ENCODE measurements at places on chromosomes 7 and 10.

- no peak for DNase-seq
These were observed 31.8 kb downstream of the CALML3 start for GRCh38 chr10:5556576-5556975.

- DNase-seq = no peak
These were observed 388.7 kb upstream of the VSTM2A start for GRCh38 chr7:54153462-54153861.

GRCh38 chr7:92797693-92798092 is 38.7 kb downstream of the CDK6 start:
- no peak for DNase-seq

GRCh38 chr10:124250506-124250905 is 157.1 kb upstream of the CHST15 start:
- no peak for DNase-seq

GRCh38 chr10:83078645-83079044 is 1060.7 kb upstream of the GHITM start:
- no peak for DNase-seq

DNA sequence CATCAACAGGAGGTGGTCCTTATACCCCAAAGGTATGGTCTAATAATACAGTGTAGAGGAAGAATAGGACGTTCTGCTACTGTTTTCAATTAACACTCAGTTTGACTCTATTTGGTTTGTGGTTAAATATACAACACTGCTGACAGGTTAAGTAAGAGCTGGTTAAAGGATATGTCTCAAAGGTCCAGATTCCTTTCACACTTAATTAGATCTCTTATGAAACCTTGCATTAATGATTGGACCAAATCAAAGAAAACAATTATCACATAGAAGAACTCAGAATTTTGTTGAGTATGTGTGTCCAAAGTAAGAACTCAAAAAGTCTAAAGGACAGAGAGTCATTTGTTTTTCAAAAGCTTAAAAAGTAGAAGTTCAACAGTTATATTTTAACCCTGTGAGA is 18.0 kb downstream of the MRLN start:
- DNase-seq = no peak

- no peak for DNase-seq
These were observed 47.1 kb upstream of the PDSS1 start for GRCh38 chr10:26650406-26650805.

DNA sequence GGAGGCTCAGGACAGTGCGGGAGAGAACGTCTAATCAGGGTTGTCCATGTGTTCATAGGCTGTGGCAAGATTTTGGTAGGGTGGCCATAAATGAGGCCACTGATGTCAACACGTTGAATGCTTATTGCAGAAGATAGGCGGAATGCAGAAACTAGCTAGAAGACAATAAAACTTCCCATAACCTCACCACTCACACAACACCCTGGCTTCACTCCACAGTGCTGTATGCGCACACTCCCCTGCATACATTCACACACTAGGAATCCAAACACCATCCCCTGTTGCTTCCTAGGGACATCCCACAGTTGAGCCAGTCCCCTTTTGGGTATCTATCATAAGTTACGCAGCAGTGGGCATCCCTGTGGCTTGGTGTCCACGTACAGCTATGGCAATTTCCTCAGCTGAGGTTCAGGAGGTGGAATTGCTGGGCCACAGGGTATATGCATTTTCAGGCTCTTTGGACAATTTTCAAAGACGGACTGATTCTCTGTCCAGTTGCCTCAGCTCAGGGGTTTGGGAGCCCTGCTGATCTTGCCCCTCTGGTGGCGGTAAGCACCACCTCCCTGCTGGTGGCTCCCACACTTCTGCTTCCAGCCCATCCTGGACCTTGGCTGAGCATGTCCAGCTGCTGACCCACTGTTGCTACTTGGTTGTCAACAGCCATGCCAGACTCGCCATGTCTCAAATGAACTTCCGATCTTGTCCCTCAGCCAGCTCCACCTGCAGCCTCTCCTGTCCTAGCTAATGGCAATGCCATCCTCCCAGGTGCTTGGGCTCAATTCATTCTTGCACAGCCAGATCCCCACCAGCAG is 36.4 kb downstream of the CDH23 start:
- DNase-seq = no peak

- no peak for DNase-seq
These were observed 102.0 kb downstream of the SEMA3C start for GRCh38 chr7:80816806-80817205.

- DNase-seq = no peak
These were observed 4.7 kb upstream of the TEX36 start for GRCh38 chr10:125687507-125688185.

- no peak for DNase-seq
These were observed 56.8 kb downstream of the HK1 start for GRCh38 chr10:69335063-69335587.

- no peak for DNase-seq
These were observed 114.6 kb downstream of the EPC1 start for GRCh38 chr10:32232378-32232777.

DNA sequence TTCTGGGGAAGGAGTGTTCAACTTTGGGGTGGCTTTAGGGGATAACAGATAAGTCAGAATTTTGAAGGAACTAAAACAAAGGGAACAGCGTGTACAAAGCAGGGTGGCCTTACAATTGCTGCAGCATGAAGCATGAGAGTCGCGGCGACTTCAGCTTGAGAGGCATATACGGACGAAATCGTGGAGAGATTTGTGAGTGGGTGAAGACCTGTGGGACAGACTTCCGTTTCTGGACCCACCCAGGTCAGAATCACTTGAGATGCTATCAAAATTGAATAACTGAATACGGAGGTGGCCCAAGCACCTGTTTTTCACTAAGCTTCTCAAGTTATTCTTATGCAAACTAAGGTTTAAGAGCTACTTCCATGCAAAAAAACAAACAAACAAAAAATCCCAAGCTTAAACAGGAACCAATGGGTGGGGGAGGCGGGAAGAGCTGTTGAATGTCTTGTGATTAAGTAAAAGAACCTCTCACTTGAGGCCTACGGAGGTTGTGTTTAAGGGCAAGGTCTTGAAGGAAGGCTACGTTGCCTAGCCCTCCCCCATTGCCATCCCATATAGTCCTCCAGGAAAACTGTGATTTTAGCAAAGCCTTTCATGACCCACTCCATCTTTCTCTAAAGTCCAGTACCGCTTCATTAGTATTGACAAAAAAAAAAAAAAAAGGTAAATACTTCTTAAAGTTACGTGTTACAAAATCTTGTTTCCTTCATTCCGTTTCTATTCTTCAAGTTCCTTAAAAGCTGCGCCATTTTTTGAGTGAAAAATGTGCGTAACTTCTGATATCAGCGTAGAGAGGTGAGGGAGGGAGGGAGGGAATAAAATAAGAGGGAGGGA is 1.3 kb upstream of the TRIM24 start:
- DNase-seq = no peak

DNA sequence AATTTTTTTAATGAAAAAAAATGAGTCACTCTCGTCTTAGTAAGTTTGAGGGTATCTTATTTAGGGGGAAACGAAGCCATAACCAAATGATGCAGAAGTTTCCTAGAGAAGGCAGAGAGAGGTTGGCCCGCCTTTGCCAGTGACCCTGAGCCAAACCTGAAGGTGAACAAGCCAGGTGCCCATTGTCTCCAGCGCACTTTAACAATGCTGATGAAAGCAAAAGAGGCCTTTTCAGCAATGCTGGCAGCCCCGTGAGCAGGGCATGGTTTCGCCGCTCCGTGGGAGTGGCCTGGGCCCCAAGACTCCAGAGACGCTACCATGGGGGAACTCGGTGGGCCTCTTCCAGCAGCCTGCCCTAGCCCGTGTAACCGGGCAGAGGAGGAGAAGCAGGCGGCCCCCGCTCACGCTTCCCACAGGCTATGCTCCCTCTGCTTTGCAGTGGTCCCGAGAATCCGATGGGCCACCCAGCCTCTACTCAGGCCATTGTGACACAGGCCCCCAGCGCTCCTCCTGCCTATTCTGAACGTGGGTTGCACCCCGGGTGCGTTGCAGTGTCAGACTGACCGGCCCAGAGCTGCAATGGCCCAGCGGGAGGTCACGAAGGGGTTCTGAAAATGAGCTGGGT is 14.0 kb upstream of the UNCX start:
- DNase-seq = no peak

DNA sequence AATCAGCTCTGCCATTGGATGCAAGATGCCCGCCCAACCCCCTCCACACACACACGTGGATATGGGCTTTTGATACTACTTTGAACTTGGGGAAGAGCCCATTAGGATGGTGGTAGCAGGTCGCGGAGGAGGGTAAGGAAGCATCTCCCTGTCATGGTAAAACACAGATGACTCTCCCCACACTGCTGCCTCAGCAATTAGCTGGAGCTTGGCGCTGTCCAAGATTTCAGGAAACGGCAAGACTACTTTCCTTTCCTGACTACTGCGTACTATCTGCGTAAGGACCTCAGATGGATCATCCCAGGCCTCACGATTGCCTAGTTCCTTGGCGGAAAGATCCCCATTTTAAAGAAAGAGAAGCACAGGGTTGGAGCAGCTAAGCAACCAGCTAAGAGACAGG is 134.3 kb downstream of the C10orf90 start:
- DNase-seq = no peak

DNA sequence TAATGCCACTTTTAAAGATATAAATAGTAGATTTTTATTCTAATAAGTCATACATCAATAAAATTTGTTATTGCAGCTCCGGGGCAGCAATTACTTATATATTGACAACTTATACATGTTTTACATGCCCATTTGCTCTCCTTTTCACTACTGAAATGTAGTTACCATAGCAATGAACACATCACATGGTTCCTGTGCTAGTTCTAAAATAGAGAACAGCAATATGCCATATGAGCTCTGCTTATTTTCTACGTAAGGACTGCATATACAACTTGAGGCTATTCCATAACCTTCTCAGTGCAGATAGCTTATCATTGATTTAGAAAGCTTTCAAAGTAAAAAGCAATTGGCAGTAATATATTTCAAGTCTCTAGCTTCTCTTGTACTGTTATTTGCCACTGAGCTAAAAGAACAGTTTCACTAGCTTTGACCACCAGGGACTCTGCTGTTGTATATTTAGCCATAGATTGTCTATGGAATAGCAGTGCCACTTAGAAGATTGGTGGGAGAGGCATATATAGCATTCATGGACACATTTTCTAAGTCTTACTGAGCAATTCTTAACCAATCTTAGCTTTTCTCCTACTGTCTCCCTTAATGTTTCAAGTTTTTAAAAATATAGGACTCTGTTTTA is 270.2 kb upstream of the KAT6B start:
- DNase-seq = no peak

- DNase-seq = no peak
These were observed 132.7 kb downstream of the TAX1BP1 start for GRCh38 chr7:27872356-27873275.

DNA sequence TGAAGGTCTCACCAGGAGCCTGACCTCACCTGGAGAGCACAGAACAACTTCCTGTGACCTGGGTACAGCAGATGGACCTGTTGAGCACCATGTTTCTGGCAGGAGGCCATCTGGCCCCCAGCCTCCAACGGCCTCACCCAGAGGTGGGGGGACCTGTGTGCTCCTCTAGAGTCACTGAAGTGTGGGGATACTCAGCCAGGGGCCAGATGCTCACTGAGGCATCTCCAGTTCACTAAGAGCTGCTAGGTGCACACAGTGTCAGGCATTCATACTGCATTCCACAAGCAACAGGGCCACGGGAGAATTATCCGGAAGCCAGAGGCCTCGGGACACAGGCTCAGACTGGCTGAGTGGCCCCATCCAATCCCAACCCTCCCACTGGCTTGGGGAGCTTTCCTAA is 161.4 kb downstream of the TCERG1L start:
- no peak for DNase-seq

GRCh38 chr7:78261302-78261701 is 462.7 kb downstream of the PHTF2 start:
- no peak for DNase-seq

GRCh38 chr7:16975712-16976111 is 93.9 kb upstream of the AGR3 start:
- DNase-seq = no peak

DNA sequence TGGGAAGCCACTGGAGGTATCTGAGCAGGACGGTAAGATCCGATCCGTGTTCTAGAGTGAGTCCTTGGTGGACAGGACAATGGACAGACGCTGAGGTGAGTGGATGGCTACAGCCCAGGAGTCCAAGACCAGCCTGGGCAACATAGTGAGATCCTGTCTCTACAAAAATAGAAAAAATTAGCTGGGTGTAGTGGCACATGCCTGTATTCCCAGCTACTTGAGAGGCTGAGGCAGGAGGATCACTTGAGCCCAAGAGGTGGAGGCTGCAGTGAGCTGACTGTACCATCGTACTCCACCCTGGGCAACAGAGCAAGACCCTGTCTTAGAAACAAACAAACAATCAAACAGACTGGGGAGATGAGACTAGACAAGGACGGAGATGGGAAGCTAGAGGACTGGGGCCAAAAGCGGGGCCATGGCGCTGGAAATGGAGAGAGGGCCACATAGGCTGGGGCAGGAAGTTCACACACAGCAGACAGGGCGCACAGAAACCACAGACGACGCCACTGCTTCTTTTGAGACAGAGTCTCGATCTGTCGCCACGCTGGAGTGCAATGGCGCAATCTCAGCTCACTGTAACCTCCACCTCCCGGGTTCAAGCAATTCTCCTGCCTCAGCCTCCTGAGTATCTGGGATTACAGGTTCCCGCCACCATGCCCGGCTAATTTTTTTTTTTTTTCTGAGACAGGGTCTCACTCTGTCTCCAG is 24.7 kb downstream of the DAGLB start:
- DNase-seq = no peak

GRCh38 chr10:6056411-6057135 is 5.6 kb downstream of the IL2RA start:
- no peak for DNase-seq

DNA sequence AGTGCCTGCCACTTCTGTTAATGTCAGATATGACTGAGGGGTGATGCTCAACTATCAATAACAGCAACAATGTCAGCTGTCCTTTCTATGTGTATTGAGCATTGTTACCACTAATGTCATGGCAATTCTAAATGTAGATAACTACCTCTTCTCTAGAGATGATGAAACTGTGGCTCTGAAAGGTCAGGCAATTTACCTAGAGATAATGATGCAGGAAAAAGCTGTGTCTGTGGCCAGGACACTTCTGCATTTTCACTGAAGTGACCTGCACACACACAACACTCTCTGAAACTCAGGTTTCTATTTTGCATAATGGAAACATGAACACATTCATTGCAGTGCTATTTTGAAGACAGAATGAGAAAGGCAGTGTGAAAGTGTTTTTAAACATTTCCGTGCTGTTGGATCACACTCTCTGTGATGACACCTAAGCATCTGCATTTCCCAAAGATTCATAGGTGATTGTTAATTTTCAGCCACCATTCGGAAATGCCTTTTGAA is 148.2 kb downstream of the KCND2 start:
- DNase-seq = peak; percentile 59

Measured in GM13977 (cell line).